ENCODE measurements at places on chromosomes 3 and 15.
A peak's percentile ranks its signal among the peaks of the same experiment; 100 is the strongest.

GRCh38 chr3:151216641-151217607 is 13.9 kb upstream of the GPR171 start:
- no peak for DNase-seq

DNA sequence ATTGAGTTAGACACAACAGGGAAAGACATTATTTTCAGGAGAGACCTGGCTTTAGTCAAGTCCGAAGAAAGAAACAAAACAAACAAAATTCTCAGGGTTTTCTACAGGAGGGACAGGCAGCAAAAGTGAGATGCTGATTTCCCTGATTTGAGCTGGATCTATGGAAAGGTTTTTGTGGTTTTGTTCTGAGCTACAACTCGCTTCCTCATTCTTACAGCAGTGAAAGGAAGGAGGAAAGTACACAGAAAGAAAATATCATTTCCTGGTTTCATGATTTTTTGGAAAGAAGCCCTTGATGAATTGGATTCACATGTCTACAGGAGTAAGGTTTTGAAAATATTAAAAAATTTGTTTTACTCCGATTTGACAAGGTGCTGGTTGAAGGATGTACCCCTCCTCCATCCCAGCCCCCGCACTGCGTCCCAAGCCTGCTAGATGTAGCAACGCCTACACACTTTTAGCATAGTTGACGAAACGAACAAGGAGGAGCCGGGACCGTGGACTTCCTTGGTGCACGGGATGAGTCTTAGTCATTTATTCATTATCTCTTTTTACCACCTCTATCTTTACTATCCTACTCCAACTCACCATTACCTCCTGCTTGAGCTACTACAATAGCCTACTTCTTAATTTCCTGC is 10.8 kb downstream of the PRICKLE2 start:
- DNase-seq: no peak

DNA sequence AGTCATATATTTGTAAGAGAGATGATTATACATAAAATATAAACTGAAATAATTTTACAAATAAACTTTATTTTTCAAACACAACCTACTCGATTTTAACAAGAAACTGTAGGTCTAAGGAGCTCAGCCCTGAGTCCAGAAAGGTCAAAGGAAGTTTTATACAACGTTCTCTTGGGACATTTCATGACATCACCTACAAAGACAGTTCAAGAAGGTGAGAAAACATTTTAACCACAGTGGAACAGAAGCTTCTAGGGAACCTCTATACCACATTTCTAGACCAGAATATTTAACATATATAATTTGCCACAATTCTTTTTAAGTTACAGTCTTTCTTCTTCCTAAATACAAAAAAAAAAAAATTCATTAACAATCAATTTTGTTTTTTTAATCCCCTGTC is 40.1 kb downstream of the CBLB start:
- DNase-seq: no peak

- no peak for DNase-seq
These were observed 9.2 kb downstream of the FYCO1 start for GRCh38 chr3:45986303-45986982.

GRCh38 chr3:178705925-178706324 is 169.7 kb downstream of the KCNMB2 start:
- DNase-seq: peak; percentile 4

DNA sequence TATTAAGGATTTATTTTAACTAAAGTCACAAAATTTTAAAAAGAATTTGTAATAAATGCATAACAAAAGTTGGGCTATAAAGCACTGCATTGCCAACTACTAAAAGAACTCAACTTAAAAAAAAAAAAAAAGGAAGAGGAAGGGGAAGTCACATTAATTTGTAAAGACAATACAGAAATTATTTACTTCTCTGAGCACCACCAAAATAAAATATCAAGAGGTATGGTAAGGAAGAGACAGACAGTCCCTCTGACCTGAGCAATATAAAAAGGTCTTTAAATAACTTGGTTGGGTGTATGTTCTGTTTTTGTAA is 83.5 kb downstream of the UACA start:
- no peak for DNase-seq

- DNase-seq: no peak
These were observed 456.3 kb downstream of the FOXP1 start for GRCh38 chr3:71127052-71127831.

GRCh38 chr15:58228718-58229117 is 90.5 kb downstream of the AQP9 start:
- DNase-seq: peak; percentile 61

DNA sequence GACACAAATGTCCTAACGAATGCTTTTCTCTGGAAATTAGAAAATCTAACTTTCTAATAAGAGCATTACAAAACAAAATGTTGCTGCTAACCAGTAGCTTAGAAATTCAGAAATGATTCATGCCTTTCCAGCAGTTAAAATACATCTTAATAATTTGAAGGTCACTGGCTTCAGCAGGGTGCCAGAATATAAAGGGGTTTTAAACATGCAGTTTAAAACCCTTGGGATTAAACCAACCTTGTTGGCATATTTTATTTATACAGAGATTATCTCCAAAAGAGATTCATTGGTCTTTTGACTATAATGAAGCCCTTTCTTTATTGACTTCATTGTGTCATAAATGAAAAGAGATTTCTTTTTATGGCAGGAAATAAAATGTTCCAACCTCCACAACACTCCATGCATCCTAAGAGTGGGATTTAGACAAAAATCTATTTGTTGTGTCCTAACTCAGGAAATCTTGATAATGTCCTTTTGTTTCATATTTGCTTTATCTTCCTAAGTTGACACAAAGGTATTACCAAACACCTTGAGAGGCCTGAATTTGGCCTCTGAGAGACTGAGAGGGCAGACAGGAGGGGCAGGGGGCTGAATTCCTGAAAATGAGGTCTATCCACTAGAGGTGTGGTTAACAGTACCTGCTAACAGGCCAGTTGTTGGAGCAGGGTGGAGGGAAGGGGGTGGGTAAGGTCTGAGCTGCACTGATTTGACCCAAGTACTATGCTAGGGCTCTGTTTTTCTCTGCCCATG is 124.4 kb downstream of the FEZF2 start:
- no peak for DNase-seq

GRCh38 chr3:144957398-144958101 is 985.9 kb downstream of the DIPK2A start:
- no peak for DNase-seq
